Stimulated activated CD4-positive, alpha-beta T cell treated with anti-CD3 and anti-CD28 coated beads, Interleukin-2, amount 100 ng/mL, for 48 hours (primary cell): ENCODE measurements at places on chromosomes 11 and 22.

- DNase-seq = no peak
These were observed 25.1 kb downstream of the LRFN4 start for GRCh38 chr11:66881927-66882452.

DNA sequence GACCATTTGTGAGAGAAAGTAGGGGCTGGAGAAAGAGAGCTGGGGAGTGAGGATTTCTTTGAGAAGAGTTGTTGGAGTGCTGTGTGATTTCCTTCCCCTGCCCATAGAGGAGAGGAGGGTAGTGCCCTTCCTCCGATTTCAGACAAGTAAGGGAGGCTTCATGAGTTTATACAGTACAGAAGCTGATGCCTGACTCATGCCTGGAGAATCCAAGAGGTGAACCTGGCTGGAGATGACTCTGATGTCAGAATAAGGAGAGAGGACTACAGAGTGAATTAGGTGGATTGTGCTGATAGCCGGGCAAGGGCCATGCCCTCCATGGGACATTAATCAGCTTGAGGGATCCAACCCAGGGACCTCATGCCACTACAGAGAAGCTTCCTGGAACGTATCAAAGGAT, 91.6 kb downstream of the FAR1 start:
- DNase-seq = no peak

DNA sequence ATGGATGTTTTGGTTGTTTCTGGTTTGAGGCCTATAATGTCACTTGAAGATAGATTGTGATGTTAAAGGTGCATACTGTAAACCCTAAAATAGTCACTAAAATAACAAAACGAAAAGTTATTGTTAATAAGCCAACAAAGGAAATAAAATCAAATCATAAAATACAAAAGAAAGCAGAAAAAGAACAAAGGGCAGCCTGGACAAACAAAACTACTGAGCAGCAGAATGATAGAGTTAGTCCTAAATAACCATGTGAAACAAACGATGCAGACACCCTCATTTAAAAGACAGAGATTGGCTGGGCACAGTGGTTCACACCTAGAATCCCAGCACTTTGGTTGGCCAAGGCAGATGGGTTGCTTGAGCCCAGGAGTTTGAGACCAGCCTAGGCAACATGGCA, 90.9 kb upstream of the GAL start:
- DNase-seq = no peak

DNA sequence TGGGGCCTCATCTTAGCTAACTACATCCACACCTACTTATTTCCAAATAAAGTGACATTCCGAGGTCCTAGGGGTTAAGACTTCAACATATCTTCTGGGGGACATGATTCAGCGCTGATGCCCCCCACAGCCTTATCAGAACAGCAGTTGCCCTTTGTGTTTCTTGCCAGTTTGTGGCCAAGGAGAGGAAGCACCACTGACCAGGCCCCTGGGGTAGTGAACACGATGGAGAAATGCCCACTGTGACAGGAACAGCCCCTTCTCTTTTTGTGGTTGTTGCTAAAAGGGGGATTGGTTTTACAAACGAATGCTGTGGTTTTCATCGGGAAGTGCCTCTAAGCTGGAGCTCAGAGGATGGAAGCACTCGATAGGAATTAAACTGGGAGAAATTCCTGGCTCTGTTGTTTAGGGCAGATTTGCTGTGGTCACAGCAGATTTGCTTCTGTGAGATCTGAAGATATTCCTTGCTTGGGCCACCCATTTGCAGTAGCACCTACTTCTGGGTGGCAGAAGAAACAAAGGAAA, 88.8 kb downstream of the ABTB2 start:
- DNase-seq = no peak

DNA sequence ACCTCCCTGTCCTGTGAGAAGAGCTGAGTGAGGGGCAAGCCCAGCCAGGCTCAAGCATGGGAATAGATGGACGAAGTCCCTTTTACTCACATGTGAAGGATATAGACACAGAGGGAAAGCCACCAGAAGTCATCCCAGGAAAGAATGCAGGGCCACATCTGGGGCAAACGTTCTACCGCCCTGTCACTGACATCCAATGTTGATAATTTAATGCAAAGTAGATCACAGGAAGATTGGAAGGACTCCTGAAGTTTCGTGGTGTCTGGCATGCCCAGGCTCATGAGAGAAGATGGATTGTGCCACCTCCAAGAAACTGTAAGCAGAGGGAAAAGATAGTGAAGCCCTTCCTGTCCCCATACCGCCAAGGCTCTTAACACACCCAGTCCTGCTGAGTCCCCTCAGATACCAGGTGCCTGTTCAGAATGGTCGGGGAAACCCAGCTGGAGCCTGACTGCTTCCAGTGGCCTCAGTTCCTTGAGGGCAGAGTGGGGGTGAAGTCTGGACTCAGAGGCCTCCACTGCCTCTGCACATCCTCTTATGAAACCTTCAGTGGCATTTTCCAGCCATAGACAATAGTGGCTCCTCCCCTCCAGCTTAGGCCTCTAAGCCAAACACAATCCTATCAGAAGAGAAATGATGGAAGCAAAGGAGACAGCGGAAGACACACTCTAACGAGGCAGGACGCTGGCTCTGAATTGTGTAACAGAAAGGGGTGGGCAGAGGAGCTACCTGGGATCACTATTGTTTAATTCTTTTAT, 7.5 kb upstream of the STK33 start:
- DNase-seq = no peak

GRCh38 chr11:1994121-1994520, 3.5 kb downstream of the H19 start:
- no peak for DNase-seq

GRCh38 chr22:20180245-20180630, 29.4 kb upstream of the CCDC188 start:
- DNase-seq = no peak

- DNase-seq = no peak
These were observed 53.7 kb downstream of the DSCAML1 start for GRCh38 chr11:117743121-117743815.
